ENCODE measurements at places on chromosomes 7 and 10. TPM values are rescaled to one million over a fixed set of nuclear protein-coding genes. Genes with fewer than 3 reads are reported as not detected.

DNA sequence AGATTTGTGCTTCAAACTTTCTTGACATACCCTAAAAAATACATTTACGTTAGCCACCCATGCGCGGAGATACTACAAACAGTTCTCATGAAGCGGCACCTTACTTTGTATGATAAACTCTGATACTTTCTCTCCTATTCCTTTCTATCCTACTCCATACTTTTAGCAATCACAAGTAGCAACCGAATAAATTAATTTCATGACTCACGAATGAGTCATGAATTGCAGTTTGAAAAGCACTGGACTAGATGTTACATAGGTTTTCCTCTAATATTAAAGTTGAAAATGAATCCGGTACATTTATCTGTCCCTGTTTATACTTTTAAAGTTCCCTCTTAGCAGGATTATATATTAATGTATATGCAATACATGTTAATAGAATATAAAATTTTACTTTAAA, 67.6 kb downstream of the CUBN start:
- no peaks in the 10 kb centered on the region for H3K4me1 ChIP-seq
- no peak overlapping the region for H3K27ac ChIP-seq
- H3K27me3 ChIP-seq, result no peaks in the 10 kb centered on the region
- H3K36me3 ChIP-seq, result no peaks in the 10 kb centered on the region
- H3K4me3 ChIP-seq, result no peak overlapping the region
- no peak for DNase-seq

RBAK gene
- 24.5 TPM for total RNA-seq

WNT8B gene
- total RNA-seq, result not detected

EN2 gene
- not detected for total RNA-seq

AZGP1 gene
- total RNA-seq, result 1.0 TPM

TBX20 gene
- total RNA-seq, result not detected
